ENCODE measurements at places on chromosomes 11 and 22.
A peak's percentile ranks its signal among the peaks of the same experiment; 100 is the strongest.

GRCh38 chr11:106087815-106088435 lies 10.5 kb downstream of the AASDHPPT start:
- peak; percentile 4 for DNase-seq

DNA sequence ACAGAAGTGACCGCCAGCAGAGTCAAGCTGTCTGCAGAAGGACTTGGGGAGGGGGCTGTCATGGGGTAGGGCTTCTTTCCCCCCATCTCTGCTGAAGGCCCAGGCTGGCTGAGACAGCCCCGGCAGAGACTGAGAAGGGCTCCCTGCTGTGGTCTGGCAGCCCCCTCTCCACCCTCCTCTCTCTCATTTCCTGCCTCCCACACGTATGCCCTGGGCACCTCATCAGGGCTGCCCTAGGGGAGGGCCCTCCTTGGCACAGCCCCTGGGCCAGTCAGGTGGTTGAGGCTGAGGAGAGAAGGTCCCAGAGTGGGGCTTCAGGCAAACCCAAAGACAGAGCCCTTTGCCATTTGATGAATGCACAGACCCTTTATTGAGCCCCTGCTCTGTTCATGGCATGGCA lies 3.6 kb downstream of the RASD2 start:
- DNase-seq, result no peak

- peak; percentile 1 for DNase-seq
Observed at GRCh38 chr11:21289686-21290085, 620.3 kb downstream of the NELL1 start.

DNA sequence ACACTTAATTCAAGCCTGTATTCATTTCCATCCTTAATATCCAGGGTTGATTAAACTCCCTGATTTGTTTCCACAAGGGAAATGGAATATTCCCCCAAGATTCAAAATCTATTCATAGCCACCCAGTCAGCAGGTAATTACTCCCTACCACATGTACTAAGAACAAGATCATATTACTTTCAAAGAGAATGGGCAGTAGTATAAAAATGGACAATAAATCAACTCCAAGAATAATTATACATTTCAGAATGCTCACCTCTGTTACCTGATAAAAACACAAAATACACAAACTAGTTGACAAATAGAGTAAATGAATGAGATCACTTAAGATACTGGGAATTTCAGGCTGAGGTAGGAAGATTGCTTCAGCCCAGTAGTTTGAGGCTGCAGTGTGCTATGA lies 8.5 kb upstream of the FEZ1 start:
- DNase-seq, result no peak

- no peak for DNase-seq
Observed at GRCh38 chr22:45870011-45870410, 107.0 kb downstream of the WNT7B start.

- peak; percentile 86 for DNase-seq
Observed at GRCh38 chr11:46295312-46296058, 18.0 kb downstream of the CREB3L1 start.

DNA sequence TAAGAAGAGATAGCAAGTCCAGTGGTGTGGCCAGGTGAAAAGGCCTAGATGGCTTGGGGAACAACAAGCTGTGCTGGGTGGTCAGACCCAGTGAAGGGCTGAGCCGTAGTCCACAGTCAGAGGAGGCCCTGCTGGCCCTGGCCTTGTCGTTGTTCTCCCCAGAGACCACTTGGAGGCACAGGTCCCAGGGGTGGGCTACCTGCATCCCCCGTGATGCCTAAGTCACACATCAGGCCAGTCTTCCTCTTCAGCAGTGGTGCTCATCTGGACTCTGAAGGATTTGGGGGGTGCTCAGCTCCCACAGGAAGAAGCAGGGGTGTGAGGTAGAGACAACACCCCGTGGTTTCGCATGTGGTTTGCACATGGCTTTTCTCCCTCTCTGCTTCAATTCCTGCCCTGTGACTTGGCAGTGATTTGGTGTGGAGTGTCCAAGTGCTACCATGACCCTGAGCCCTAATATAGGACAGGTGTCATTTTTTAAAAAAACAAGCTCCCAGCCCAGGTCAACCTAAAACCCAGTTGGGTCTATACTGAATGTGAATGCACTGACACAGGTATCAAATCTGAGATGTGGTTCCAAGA lies 51.0 kb downstream of the ALX4 start:
- no peak for DNase-seq

DNA sequence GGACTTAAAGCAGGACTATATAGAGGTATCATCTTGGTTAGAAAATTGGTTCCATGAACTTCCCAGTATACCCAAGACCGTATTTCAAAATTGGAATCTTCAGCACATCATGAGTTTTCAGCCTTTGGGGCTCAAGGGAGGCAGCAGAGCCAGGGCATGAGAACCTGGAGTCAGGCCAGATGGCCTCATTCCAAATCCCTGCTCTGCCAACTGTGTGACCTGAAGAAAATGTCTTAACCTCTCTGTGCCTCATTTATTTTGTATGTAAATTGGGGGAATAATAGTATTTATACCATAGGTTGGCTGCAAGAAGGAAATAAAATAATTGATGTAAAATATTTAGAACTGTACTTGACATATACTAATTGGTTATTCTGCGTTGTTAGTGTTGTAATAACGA lies 987.6 kb downstream of the TBC1D22A start:
- DNase-seq, result no peak

- no peak for DNase-seq
Observed at GRCh38 chr11:11247086-11247485, 106.0 kb downstream of the CSNK2A3 start.

DNA sequence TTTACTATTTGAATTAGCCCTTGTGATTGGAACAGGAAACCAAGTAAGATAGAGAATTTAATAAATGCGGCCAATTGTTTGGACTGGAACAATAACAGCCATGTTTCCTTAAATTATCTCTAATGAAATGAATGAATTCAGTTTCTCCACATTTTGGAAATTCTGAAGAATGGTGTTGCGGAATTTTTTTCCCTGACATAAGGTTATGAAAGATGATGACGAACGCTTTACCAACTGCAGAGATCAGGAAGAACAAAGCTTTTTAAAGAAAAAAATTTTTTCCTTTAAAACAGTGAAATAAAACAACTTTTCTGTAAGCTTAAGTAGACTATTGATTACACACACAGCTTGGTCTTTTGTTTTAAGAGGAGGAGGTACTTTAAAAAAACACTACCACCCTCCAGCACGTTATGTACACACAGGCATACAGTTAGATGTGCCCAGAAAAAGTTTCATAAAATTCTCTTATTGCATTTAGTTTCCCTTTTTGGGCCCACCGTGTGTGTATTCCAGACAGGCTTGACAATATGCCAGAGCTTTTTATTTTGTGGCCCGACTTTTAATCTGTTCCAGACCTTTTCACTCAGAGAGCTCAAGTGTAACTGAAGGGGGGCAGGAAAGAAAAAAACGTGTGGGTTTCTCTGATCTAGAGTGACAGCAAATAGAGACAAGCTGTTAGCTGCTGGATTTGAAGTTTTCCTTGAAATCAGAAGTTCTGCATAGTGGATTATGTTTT lies 77.3 kb downstream of the YAP1 start:
- DNase-seq, result no peak

DNA sequence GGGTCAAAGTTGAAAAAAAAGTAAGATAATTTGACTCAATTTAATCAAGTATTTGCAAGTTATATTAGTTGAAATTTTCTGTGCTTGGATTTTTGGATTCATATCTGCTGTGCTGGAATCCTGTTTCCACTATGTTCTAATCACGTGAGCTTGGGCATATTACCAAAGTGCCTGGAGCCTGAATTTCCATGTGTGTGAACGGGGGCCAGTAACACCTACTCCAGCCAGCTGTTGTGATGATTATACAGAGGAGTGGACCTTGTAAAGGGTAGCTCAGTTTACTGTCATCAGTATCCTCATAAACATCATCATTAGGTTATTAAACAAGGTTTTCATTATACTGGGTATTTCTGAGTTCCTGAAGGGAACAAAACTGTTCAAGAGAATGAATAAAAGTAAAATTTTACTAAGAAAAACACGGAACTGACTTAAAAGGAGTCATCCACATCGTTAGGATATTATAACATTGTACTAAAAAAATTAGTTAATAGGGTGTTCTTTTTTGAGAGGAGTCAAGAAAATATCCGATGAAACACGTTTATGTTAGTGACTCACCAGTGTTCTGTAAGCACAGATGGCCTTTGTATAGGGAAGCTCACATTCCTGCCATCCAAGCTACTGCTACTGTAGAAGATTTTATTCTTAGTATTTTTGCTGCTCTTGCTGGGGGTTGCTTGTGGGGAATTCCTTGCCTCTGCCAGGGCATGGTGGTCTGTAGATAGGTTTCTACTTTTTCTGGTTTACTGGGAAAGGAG lies 144.1 kb downstream of the ARHGAP42 start:
- DNase-seq, result no peak

DNA sequence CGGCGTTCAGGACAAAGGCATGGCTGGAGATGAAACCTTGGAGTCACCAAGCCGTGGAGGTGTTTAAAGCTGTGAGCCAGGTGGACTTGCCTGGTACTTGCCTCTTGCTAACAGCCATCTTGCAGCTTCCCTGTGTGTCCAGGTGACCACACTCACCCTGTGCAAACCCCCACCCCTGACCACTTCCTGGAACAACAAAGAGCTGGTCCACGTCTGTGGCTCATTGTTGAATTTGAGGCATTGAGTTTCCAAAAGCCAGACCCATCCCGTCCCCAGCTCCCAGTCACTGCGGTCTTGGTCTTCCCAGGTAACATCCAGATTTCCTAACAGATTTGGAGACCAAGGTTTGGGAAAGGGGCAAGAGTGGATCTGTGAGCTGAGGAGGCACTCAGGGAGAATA lies 18.5 kb downstream of the DHCR7 start:
- DNase-seq, result no peak

GRCh38 chr11:118374729-118375128 lies 15.3 kb downstream of the UBE4A start:
- DNase-seq, result no peak

- no peak for DNase-seq
Observed at GRCh38 chr11:73262851-73263495, 9.2 kb upstream of the P2RY6 start.

DNA sequence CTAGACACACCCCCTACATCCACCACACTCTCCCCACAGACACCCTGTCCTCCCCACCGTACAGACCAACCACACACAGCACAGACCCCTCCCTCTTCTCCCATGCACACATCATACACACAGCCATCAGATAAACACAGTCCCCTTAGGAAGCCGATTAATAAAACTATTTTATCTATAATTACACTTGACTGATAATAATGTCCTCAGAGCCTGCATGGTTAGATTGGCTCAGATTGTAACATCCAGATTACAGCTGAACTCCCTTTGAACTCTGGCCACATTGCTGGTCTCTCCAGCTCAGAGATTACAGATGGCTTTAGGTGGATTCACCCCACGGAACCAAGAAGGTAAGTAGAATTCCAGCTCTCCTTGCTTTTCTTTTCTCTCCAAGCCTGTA lies 9.5 kb upstream of the ELF5 start:
- DNase-seq, result no peak

DNA sequence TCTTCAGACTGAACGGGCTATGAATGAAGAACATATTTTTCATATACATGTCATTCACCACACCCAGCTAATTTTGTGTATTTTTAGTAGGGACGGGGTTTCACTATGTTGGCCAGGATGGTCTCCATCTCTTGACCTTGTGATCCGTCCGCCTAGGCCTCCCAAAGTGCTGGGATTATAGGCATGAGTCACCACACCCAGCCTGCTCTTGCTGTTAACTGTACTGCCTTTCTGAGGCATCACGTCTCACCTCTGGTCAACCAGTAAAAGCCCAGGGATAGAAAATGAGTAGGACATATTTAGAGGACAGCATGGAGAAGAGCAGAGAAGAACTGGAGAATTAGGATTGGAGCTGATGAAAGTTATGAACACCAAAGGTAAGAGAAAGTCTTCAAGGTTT lies 55.6 kb downstream of the APOL3 start:
- no peak for DNase-seq

GRCh38 chr11:3164552-3165151 lies 458 bp downstream of the OSBPL5 start:
- DNase-seq, result peak; percentile 40

DNA sequence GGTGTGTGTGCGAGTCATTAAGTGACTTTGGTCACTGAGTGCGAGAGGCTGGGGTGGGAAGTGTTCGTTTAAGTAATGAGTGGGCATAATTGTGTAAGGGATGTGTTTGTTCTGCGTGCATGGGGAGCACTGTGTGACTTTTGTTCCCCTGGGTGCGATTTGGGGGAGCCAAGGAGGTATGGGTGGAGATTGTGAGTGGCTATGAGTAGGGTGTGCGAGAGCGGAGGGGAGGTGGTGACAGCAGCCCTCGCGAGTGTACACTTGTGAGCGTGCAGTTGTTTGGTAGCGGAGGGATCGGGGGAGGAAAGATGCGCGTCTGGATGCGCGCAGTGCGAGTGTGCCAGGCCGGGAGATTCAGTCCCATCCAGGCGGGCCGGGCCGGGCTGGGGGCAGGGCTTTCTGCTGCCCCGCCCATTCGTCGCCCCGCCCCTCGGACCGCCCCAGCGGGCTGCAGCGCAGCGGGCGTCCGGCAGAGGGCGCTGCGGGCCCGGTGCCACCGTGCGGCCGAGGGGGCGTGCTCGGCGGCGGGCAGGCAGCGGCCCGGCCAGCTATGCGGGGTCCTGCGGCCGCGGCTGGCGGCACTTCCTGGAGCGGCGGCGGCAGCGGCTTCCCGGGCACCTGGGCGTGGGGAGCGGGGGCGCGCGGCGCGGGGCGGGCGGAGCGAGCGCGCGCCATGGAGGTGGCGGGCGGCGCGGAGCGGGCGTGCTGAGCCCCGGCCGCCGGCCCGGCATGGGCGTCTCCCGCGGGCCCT lies at the start of gene DGKZ:
Gene DGKZ, plus strand, starts transcription at position 578 of the 751 bp plus-strand sequence. CDS start 197 bp downstream, outside the sequence.
- DNase-seq, result peak; percentile 90

DNA sequence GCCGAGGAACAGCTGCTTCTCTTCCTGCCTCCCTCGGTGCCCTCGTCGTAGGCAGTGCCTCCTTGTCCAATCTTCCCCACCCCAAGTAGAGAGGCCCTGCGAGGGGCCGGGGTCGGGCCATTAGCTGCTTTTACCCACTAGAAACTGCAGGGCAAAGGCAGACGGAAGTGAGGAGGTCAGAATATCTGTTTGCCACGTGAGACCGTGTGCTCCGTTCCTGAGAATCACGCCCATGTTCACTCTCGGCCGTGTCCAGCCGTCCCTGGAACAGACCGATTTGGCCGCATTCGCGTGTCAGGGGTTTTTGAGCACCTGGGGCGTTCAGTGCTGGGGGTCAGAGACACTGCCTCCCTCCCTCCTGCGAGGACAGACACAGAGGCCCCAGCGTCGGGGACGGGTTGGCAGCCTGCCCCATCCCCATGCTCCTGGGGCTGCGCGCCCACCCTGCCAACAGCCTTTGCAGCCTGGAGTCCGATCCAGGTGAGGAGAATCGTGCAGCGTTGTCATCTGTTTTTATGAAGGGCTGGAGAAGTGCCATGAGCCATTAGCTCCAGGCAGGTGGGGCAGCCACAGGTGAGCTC lies 982.2 kb downstream of the BRD1 start:
- DNase-seq, result no peak

GRCh38 chr11:10348650-10349280 lies 43.9 kb downstream of the ADM start:
- DNase-seq, result no peak

- DNase-seq, result no peak
Observed at GRCh38 chr11:28701760-28702449, 593.7 kb downstream of the METTL15 start.

GRCh38 chr22:40388231-40388630 lies 17.8 kb downstream of the SGSM3 start:
- DNase-seq, result no peak

- DNase-seq, result no peak
Observed at GRCh38 chr22:20844055-20845037, 14.3 kb downstream of the PI4KA start.

GRCh38 chr11:115550291-115551059 lies 46.3 kb upstream of the CADM1 start:
- DNase-seq, result no peak

- DNase-seq, result no peak
Observed at GRCh38 chr11:32462011-32462690, 26.8 kb upstream of the WT1 start.

GRCh38 chr22:30301995-30302809 lies 12.9 kb upstream of the CASTOR1 start:
- peak; percentile 52 for DNase-seq
